Sigmoid colon (tissue), 7 donors: ENCODE measurements at places on chromosomes 7 and 10. TPM values are rescaled to one million over a fixed set of nuclear protein-coding genes. Genes with fewer than 3 reads are reported as not detected.

The AOC1 gene
- total RNA-seq = not detected

DNA sequence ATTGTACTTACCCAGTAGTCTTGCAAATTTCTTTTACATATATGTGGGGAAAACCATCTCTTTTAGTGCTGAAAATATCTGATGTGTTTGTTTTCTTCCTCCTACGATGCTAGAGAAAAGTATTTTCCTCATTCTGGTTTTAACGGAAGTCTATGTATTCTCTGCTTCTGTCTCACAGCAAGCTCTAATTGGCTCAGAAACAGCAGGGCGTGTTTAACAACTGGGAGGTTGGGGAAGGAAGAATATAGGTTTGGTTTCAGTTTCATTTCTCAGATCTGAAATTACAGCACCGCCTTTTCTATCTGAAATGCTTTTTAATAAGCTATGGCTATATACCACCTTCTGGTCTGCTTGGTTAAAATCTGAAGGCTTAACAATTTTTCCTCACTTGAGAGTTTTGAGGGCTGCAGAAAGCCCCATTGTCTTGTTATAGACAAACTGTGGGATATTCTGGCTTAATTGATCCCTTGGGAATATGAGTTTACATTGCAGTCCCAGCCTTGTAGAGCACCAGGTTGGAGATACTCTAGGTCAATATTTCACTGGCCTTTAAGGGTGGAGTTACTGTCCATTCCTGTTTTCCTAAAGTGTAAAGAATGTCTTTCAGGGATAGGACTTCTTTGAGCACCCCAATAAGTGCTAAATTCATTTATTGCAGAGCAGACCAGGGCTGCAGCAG, at the start of gene SAMD9:
SAMD9 (minus strand) TSS at position 128 of the 679 bp plus-strand sequence. CDS start 11,882 bp downstream, outside the sequence.
- peak; percentile 71 for DNase-seq

GRCh38 chr10:128092454-128092853, 33.8 kb downstream of the MKI67 start:
- no peak for DNase-seq

DNA sequence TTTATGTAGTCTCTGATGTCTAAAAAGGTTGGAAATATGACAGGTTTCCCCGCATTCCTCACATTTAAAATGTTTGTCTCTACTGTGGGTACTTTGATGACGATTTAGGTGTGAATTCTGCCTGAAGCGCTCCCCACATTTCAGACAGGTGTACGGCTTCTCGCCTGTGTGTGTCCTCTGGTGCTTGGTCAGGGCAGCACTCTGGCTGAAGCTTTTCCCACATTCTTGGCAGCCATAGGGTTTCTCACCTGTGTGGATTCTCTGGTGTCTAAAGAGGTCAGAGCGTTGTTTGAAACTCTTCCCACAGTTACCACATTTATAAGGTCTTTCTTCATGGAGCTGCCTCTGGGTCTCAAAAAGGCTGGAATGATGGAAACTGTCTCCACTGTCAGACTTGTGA, 6.3 kb downstream of the ZNF394 start:
- DNase-seq = no peak

GRCh38 chr10:117364110-117364960, 10.9 kb downstream of the PDZD8 start:
- no peak for DNase-seq

GRCh38 chr7:141122736-141123135, 48.9 kb downstream of the TMEM178B start:
- no peak for DNase-seq

DNA sequence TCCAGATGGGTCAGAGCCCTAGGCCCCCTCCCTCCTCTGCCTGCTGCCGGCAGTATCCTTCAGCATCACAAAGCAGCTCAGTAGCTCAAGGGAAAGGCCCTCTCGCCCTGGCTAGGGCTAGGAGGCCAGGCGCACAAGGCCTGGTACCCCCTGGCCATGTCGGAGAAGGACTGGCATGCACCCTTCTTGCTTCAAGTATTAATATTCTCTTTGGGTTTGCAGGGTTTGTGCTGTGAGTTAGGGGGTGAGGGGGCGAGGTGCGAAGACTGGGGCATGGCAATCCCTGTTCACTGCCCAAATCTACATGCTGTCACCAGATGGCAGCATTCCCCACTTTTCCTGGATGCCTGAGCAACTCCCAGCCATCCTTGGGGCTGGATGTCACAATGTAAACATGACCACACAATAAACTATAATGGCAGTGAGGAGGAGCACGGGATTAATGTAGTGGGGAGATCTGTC, 105.2 kb downstream of the NEURL1 start:
- DNase-seq = no peak

- no peak for DNase-seq
Measured at GRCh38 chr10:93417921-93418320, 64.2 kb downstream of the MYOF start.

- no peak for DNase-seq
Measured at GRCh38 chr10:30500534-30500933, 66.5 kb downstream of the MAP3K8 start.

DNA sequence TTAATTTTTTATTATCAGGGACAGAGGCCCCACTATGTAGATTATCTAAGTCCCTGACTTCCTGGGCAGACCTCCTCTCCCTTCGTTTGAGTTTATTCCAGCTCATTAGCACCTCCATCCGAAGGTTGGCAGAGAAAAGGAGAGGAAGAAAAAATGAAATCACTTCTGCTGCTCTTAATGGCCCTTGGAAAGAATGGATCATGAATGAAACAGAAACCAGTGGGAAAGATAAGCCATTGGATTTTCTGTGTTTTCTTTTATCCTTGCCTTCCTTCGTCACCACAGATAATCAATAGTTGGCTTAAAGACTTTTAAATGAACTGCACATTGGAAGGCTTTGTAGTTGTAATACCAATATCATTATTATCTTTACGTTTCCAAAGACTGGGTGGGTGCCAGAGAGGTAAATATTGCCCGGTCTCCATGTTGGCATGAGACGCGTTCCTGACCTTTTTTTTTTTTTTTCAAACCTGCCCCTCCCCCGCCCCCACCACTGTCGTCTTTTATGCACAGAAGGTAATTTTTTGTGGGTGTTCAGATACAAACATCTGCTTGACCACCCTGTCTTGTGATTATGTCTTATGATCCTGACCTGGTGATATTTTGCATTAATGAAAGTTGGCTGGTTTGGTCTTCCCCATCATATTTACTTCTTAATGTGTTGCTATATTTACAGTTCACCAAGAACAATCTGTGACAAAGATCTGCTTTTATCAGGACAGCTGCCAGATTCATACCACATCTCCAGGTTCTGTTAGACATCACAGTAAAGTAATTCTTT, 116.8 kb downstream of the ARID5B start:
- no peak for DNase-seq

- no peak for DNase-seq
Measured at GRCh38 chr7:5359344-5359743, 64.3 kb downstream of the TNRC18 start.

DNA sequence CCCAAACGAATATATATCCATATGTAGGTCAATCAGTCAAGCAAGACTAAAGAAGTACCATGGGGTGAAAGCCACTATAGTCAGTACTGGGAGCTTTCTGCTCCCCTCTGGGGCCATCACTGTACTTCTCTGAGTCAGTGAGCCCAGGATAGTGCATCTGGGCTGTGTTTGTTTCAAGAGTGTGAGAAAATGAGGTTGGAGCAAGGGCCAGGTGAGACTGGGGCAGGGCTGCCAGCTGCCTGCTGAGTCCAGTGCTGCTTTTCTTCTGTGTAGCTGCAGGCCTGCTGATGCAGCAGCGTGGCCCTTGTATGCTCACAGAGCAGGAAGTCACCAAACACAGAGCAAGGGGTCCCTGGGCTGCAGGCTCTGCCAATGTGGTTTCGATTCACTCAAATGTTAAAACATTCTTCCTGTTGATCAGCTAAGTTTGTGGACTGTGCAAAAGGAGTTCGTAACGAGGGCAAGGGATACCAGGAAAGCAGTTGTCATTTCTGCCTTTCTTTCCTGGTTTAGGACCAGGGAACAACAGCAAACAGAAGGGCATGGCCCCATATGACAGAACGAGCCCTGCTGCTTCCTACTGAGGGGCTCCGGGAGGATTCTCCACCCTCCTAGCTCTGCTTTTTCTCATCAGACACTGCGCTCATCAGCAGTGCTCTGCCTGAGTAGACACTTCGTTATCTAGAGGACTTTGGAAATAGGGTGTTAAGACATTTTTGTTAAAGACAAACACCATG, 65.4 kb upstream of the TNS3 start:
- DNase-seq = no peak

GRCh38 chr10:129426606-129427005, 40.4 kb upstream of the MGMT start:
- DNase-seq = no peak

GRCh38 chr10:120541984-120542383, 85.0 kb downstream of the PLPP4 start:
- DNase-seq = no peak

DNA sequence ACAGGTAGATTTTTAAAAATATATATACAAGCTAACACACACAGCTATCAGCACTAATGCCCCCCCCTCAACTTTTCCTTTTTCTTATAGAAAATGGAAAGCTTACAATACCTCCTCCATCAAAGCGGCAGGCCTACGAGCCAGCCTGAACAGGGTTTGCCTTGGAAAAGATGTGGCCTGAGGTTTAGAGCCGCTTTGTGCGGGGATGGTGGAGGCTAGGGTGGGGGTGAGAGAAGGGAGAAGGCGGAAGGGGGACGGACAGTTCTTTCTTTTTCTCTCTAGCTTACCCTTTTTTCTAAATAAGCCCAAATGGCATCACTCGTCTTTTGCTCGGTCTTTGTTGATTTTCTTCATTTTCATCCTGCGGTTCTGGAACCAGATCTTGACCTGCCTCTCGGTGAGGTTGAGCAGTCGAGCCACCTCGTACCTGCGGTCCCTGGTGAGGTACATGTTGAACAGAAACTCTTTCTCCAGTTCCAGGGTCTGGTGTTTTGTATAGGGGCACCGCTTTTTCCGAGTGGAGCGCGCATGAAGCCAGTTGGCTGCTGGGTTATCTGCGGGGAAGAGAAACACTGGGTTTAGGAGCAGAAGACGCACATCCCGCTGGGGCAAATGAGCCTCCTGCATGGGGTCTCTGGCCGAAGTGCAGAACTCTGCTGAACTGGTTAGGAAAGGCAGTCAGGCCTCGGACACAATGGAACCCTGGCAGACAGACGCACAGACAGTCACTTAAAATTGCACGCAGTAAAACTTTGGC, 1.9 kb downstream of the HOXA9 start:
- DNase-seq = peak; percentile 67

DNA sequence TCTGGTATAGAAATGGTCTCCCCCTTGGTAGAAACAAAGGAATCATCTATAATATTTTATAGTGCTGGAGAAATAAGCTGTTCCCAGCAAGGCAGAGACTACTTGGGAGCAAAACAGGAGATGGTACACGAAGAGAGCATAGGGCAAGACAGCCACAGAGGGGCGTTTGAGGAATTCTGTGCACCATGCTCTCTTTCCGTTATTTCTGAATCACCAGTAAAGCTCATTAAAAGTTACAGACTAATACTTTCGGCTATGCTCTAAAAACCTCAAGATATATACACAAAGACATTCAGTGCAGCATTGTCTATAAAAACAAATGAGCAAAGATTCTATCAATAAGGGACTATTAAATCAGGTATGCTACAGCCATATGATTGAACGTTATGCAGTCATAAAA, 68.5 kb upstream of the FHIP2A start:
- no peak for DNase-seq

- DNase-seq = peak; percentile 83
Measured at GRCh38 chr10:29658984-29659965, 24.5 kb upstream of the SVIL start.

DNA sequence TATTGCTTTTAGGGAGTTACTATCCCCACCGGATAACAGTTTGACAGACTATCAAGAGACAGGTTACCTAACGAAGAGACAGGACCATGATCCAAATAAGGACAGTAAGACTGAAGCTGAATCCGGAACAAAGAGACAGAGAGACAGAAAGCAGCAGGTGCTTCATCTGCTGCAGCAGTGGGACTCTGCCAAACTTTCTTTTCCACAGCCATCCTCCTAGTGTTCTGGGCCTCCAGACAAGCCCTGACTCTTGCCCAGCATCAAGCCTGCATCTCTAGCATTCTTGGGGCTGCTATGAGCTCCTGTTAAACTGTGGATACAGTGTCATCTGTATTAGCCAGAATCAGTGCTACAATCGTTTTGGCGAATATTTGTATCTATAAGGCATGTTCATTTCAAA, 761.7 kb downstream of the GRID1 start:
- DNase-seq = no peak
